ENCODE measurements at places on chromosomes 3 and 15. TPM values are rescaled to one million over a fixed set of nuclear protein-coding genes. Genes with fewer than 3 reads are reported as not detected.

GRCh38 chr3:82773207-82773606 lies 1011.8 kb upstream of the GBE1 start:
- no peaks in the 10 kb centered on the region for H3K4me1 ChIP-seq
- no peak overlapping the region for H3K27ac ChIP-seq
- no peak overlapping the region for H3K4me3 ChIP-seq

DNA sequence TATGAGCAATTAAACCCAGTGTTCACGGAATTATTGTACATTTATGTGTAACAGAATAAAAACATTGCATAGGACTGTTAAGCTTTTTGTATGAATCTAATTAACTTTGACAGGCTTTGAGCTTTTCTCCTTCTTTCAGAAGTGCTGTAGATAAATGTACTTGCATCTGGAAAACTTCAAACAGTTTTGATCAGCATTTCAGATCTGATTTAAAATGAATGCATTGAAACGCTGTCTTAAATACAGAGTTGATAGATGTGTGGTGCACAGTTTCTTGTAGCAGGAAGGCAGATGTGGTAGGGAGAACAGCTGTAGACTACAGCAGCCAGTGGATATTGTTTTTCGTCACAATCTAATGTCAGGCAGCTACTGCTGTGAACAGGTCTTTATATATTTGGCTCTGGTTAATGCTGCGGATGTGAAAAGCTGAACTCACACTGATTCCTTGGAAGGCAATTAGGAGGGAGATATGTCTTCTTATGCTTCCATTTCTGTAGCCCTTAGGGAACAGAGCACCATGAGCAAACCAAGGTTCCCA lies 193.8 kb upstream of the GOLIM4 start:
- no peaks in the 10 kb centered on the region for H3K4me1 ChIP-seq
- no peak overlapping the region for H3K4me3 ChIP-seq
- no peaks in the 10 kb centered on the region for H3K36me3 ChIP-seq
- no peak for DNase-seq

DNA sequence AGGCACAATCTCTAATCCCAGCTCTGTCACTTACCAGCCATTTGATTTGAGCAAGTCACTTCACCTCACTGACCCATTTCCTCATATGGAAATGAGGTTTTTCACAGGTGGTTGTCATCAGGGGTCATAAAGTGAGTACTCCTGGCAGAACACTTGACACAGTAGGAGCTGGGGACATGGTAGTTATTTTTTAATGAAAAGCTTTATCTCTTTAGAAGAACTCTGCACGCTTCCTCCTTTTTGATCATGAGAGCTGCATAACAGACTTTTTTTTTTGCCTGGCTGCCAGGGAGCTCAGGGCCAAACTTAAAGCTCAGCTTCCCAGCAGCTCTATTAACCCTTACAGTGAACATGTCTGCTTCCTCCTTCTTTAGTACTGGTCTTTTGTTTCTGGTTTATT lies 8.4 kb downstream of the VWA5B2 start:
- H3K27ac ChIP-seq: no peak overlapping the region
- no peaks in the 10 kb centered on the region for H3K36me3 ChIP-seq

GP9 gene
- total RNA-seq: not detected

ROPN1 gene
- total RNA-seq: not detected

SCN11A gene
- not detected for total RNA-seq

DNA sequence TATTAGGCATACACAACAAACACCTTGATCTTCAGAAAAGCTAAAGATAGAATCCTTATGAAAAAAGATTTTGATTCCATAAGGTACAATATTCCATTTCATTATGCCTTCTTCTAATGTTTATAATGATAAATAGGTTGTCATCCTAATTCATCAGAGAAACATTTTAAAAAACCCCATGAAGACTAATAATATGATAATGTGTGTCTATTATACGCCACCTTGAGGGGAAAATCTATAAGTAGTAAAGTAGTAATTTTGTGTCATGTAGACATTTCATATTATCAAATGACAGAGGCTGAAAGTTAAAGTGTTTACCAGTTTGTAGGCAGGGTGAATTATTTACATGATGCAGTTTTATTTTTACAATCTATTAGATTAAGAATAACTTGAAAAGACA lies 524.3 kb downstream of the GBE1 start:
- no peaks in the 10 kb centered on the region for H3K4me1 ChIP-seq
- no peak overlapping the region for H3K27ac ChIP-seq
- no peaks in the 10 kb centered on the region for H3K27me3 ChIP-seq
- no peak overlapping the region for H3K4me3 ChIP-seq

DNA sequence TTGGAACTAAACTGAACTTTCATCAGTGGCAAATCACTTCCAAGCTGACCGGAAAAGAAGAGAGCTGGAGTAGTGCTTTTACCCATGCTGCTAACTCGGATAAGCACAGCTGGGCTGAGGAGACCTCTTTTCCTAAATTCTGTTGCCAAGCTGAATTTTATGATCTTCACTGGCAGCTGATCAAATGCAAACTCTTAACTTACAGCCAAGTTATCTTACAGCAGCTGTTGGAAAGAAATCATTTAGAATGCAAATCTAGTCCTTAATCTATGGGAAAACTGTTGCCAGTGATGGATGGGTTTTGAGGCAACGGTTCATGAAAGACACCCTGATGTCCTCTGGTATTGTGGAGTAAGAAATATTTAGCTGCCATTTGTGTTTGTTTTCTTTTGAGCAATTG lies 216.5 kb downstream of the ZNF385D start:
- no peak overlapping the region for H3K27ac ChIP-seq
- no peak for DNase-seq
- no peaks in the 10 kb centered on the region for H3K4me1 ChIP-seq
- no peaks in the 10 kb centered on the region for H3K36me3 ChIP-seq

DNA sequence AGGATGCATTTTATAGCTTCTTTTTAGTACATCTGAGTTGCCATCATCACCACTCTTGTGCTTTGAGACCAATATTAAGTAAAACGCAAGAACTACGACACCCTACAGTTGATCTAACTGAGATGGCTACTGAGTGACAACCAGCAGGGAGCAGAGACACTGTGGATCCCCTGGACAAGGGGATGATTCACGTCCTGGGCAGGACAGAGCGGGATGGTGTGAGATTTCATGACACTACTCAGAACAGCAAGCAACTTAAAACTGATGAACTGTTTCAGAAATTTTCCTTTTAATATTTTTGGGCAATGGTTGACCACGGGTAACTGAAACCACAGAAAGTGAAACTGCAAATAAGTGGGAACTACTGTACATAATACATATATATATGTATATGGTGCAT lies 299.2 kb downstream of the ADAMTS17 start:
- H3K27me3 ChIP-seq: no peaks in the 10 kb centered on the region
- no peaks in the 10 kb centered on the region for H3K36me3 ChIP-seq
- peak overlapping the region; percentile 45 for H3K27ac ChIP-seq
- peaks cover 18% of the 10 kb centered on the region for H3K4me1 ChIP-seq
- H3K4me3 ChIP-seq: no peak overlapping the region
- peak; percentile 12 for DNase-seq

GRCh38 chr3:14823393-14823792 lies 4.6 kb downstream of the FGD5 start:
- peaks cover 13% of the 10 kb centered on the region for H3K27me3 ChIP-seq
- no peak for DNase-seq
- no peaks in the 10 kb centered on the region for H3K36me3 ChIP-seq
- H3K27ac ChIP-seq: no peak overlapping the region
- no peak overlapping the region for H3K4me3 ChIP-seq

DNA sequence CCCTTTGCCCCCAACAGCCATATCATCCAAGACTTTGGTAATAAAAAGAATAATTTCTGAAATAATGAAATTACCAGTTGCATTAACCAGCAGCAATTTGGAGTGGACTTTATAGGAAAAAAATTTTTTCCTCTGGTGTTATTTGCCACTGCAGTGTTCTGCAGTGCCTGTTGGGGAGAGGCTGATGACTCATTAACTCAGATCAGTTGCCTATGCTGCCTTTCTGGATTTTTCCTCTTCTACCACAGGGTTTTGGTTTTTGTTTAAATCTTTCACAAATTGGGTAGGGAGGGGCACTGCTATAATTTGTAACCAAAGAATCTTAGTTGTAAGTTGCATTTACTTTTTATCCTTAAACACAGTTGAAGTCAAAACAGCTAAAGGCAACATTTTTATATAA lies 22.7 kb downstream of the ATP6V1A start:
- no peak for DNase-seq
- no peaks in the 10 kb centered on the region for H3K36me3 ChIP-seq
- H3K4me1 ChIP-seq: no peaks in the 10 kb centered on the region
- H3K4me3 ChIP-seq: no peak overlapping the region
- H3K27me3 ChIP-seq: no peaks in the 10 kb centered on the region

CDCP1 gene
- total RNA-seq: 47.8 TPM

DNA sequence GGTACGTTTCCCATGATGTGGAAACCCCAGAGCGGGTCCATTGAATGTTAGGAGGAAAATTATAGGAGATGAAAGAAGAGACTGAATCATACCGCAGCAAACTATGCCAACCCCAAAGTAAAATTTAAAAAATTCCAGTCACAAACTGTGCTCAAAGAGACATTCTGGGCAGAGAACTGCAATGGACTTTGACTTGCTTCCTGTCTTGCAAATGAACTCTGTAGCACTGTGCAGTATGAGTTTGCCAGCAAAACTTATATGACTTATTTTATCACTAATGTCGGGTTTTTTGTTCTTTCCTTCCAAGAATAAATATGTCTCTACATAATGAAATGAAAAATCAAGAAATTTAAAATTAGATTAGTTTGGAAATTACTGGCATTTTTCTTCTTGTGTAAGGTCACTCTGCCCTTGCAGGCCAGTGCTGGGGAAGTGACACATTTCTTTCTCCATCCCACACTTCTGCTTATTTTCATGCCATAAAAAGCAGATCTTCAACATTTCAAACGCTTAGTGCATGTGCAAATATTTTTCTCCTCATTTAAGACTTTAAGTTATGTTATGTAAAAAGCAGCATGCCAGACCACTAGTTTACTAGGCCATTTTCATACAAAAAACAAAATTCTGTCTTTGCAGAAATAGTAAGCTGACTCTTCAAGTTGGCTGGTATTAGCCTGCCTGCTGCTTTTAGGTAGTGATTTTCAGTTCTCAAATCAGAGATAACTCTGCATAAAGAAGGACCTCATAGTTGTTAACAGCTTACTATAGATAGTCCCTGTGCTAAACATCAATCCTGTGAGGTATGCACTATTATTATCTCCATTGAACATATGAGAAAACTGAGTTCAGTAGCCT lies 32.2 kb upstream of the SSR3 start:
- H3K27ac ChIP-seq: no peak overlapping the region
- DNase-seq: no peak
- H3K4me3 ChIP-seq: no peak overlapping the region
- peaks cover 3% of the 10 kb centered on the region for H3K27me3 ChIP-seq
- no peaks in the 10 kb centered on the region for H3K4me1 ChIP-seq
- no peaks in the 10 kb centered on the region for H3K36me3 ChIP-seq

RTP4 gene
- 2.5 TPM for total RNA-seq

MYH15 gene
- total RNA-seq: 1.2 TPM

KCNMB2 gene
- not detected for total RNA-seq

DNA sequence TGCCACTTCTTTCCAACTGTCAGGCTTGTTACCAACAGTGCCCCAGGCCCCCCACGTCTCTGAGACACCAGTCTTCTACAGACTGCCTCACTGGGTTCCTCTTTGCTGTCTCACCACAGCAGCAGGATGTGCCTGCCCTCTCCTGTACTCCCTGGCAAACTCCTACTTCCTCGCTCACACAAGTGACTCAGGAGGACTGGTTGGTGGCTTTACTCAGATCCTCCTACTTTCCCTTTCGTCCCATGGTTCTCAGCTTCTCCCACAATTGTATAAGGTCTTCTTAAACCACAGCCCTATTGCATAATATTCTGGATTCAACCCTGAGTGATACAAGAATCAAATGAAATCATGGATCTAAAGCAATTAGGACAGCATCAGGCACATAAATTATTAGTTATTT lies 246.6 kb upstream of the PROK2 start:
- H3K36me3 ChIP-seq: no peaks in the 10 kb centered on the region
- no peak overlapping the region for H3K4me3 ChIP-seq
- DNase-seq: no peak
- H3K27me3 ChIP-seq: no peaks in the 10 kb centered on the region
- no peaks in the 10 kb centered on the region for H3K4me1 ChIP-seq

CEMIP gene
- total RNA-seq: 0.46 TPM

DNA sequence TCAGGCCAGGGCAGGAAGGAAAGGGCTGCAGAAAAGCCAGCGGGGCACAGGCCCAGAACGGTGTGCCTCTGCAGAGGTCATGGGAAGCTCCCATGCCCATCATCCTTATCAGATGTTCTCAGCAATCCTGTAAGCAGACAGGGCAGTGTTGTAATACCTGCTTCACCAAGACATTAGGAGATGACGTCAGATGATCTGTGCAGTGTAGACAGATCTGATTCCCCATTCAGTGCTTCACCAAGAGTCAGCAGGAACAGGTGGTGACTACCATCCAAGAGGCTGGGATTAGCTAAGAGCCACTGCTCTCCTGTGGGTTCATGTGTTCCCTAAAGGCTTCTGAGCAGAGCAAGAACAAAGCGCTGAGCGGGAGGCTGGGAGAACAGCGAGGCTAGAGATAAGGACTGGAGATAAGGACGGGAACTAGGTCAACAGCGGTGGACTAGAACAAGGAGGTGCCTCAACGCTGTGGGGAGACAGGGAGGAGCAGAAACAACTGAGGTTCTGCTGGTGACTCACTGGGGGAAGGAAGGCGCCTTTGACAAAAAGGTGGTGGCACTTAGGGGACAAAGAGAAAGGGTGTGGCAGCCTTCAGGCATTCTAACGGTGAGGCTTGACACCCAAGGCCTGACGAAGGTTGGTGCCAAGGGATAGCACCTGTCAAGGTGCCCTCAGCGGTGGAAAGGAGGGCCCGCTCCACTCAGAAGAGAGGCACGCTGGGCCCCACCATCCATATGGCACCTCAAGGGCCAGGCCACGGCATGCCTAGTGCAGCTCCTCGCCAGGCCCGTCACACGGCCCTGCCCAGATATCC lies 28.4 kb downstream of the CCDC12 start:
- no peaks in the 10 kb centered on the region for H3K27me3 ChIP-seq
- no peak for DNase-seq
- H3K4me3 ChIP-seq: no peak overlapping the region
- H3K27ac ChIP-seq: peak overlapping the region; percentile 51
- no peaks in the 10 kb centered on the region for H3K36me3 ChIP-seq

TRH gene
- total RNA-seq: not detected

GRCh38 chr3:164781755-164782154 lies 296.5 kb downstream of the SI start:
- no peaks in the 10 kb centered on the region for H3K4me1 ChIP-seq
- DNase-seq: no peak
- H3K27ac ChIP-seq: no peak overlapping the region
- no peaks in the 10 kb centered on the region for H3K36me3 ChIP-seq
- no peak overlapping the region for H3K4me3 ChIP-seq

- H3K27ac ChIP-seq: no peak overlapping the region
- H3K36me3 ChIP-seq: no peaks in the 10 kb centered on the region
- DNase-seq: no peak
These were observed 354.6 kb downstream of the CNTN6 start for GRCh38 chr3:1447452-1447851.

- H3K36me3 ChIP-seq: no peaks in the 10 kb centered on the region
- H3K27ac ChIP-seq: no peak overlapping the region
- no peak for DNase-seq
- H3K4me3 ChIP-seq: no peak overlapping the region
- H3K4me1 ChIP-seq: no peaks in the 10 kb centered on the region
These were observed 32.1 kb upstream of the DENND4A start for GRCh38 chr15:65824031-65824743.

TMCO5A gene
- total RNA-seq: not detected
